ENCODE measurements at places on chromosomes 4 and X.

DNA sequence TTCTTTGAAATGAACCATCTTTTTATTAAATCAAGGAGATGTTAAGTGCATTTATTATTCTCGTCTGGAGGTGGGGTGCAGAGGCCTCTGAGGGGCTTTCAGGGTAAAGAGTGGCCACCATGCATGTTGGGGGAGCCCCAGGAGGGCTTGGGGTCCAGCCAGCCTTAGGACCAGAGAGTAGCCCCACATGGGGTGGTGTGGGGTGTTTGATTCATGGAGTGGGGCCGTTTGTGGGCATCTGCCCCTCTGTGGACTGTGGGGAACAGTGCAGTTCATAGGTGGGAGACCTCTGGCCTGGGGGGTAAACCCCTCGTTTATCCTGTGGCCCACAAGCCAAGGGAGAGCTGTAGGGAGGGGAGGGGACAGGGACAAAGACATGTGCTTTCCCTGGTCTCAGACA lies 26.9 kb downstream of the HTRA3 start:
- no peak for DNase-seq

DNA sequence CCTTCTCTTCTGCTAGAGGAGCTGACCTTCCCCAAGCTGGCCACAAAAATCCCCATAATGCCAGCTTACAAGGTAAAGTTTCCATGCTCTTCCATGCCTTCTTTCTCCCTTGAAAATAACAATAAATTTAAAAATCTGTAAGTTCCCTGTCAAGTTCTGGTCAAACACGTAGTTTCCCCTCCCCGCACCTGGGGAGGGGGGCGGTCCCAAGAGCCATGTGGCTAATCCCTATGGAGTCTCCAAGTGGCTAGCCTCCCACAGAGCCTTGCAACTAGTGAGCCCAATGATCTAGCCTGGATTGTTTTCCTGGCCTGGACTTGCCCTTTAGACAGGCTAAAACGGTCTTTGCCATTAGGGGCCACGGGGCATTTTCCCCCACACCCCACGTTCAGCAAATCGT lies 2.1 kb upstream of the NRK start:
- DNase-seq = no peak

DNA sequence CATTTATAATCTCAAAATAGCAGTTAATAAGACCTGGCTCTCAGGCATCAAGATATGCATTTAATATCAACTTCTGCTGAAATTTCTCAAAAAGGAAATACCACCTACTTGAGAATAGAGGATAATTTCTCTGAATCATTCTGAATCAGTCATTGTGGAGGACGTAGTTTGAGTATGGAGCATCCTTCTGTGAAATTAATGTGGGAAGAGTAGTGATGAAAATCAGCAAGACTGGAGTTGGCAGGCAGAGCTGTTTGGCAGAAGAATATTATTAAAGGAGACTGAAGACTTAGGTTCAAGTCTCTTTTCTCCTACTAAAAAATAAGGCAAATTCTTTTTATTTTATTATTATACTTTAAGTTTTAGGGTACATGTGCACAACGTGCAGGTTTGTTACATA lies 325.6 kb upstream of the ATOH1 start:
- no peak for DNase-seq

DNA sequence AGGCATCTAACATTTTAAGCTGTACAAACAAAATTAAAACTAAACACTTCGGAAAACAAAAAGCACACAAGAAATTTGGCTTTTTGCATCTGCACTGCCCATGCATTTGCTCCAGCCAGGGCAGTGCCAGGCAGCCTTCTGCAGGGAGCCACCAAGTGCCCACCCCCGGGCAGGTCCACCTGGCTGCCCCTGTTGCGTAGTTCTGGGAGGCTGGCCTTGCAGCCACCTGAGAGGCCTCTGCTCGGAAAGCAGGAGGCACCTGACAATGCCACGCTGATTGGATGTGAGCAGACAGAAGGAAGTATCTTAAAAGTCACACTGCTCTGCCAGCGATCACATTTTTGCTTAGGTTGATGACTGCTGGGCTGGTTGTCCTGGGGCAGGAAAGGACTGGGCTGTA lies 3.5 kb downstream of the TMEM271 start:
- no peak for DNase-seq

DNA sequence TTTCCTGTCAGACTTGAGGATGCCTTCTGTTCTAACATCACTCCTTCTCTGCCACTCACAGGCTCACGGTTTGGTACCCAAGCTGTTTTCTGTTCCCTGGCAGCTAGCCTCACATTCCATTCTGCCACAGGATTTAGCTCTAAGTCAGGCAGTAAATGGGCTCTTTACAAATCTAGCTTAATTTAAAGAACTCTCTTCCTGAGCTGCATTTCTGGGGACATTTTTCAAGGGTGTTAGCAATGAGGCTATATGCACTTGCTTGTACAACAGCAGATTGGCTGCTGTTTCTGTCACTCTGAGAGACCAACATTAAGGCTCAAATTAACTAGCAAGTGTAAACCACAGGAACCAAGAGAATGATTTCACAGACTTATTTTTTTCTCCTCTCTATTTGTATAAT lies 337.8 kb upstream of the NOCT start:
- no peak for DNase-seq

- DNase-seq = peak; percentile 42
These were observed 216.1 kb upstream of the PSAPL1 start for GRCh38 chr4:7650606-7651385.

GRCh38 chr4:96170198-96170597 lies 330.3 kb downstream of the PDHA2 start:
- DNase-seq = no peak

DNA sequence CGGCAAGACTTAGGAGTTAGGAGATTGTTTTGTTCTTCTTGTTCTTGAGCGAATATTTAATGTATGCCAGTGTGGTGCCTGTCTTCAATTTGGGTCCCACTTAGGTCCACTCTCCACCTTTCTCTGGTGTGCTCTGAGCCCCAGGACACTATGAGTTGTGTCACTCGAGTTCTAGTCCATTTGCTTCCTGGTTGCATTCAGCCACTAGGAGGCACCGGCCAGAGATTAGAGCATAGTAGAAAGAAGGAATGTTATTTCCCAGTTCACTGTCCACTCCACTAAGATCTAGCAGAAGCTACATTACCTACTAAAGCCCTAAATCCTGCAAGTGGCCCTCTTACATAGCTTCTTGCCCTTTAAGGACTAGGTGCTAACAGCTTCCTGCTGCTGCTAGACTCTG lies 326.9 kb downstream of the NAF1 start:
- no peak for DNase-seq

DNA sequence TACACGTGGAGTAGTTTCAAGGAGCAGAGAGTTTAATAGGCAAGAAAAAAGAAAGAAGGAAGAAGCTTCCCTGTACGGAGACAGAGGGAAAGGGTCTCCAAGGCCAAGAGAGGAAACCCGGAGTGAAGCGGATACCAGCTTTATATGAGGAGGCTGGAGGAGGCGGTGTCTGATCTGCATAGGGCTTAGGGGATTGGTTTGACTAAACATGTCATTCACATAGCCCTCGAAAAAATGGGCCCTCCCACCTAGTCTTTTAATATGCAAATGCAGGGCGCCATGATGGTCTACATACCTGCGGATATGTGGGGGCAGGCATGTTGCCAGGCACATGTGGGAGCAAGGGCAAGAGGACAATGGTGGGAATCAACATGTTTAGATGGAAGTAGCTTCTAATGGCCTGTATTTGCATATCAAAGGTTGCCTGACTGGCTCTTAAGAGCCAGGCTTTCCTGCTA lies 103.1 kb upstream of the UGT8 start:
- no peak for DNase-seq

All from T-helper 2 cell (primary cell).